ENCODE measurements at places on chromosomes 1 and 21.

DNA sequence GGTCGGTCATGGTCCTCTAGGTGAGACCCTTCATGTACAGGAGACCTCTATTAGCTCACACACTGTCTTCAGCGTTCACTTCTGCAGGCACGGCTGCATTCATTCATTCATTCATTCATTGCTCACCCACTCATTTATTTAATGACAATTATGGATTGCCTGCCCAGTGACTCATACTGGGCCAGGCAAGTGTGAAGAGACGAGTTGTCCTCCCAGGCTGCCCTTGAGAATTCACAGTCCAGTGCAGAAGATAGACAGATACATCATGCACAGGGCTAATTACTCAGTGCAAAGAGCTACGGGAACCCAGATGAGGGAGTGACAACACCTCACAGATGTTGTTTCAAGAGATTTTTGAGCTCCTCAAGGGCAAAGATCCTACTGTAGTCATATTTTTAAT is 248.4 kb downstream of the TNR start:
- no peak for DNase-seq

- DNase-seq, result no peak
These were observed 18.7 kb downstream of the COL6A1 start for GRCh38 chr21:46000182-46000730.

DNA sequence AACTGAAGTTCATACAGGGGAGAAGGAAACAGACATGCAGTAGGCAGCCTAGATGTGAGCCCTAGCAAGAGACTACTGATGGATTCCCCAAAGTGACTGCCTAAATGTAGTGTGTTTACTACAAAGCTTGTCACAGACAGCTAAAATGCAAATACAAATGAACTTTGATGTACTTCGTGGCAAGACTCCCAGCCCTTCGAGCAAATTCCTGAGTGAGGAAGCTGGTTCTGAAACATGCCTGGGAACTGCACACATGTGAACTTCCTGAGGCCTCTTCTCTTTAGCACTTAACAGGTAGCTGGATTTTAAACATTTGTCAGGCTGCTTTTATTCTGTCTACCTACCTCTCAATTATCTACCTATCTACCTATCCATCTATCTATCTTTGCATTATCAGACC is 6.7 kb upstream of the IRF2BP2 start:
- peak; percentile 75 for DNase-seq

DNA sequence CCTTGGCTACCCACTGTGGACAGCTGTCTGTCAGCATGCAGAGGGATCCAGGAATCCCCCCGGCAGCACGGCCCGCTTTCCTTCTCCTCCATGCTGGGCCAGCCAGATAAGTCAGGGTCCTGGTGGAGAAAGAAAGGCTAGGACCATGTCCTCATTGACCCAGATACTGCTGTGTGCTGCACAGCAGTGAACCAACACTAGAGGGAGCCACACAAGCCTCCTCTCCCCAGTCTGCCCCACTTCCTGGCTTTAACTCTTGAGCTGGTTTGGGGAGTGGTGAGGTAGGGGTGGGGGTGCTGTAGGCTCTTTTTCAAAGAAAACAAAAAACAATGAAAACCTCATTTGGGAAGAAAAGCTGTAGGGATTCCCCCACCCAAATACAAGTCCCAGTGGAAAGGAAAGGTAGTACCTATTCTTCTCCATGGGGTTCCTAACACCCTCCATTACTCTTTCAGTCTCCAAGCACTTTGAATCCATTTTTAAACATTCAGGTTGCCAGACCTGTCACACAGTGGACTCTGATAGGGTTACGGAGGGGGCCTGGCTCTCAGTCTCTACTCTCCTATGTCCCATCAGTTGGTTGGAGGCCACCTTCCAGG is 84.9 kb upstream of the CD1D start:
- DNase-seq, result peak; percentile 37

DNA sequence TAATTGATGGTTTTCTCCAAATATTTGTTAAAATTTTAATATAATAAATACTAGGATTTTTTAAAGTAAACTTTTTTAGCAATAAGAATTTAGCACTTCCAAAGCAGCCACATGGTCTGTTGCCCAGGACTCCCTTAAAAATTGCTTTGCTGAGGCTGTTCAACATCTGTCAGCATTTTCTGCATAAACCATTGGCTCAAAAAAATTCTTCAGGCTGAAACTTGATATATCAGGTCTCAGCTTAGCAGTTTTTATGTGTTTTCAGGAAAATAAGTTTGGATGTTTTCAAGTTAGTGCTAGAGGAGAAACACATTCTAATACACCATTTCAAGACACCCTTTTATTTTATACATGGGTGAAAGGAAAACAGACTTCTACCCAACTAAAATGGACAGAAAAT is 69.1 kb upstream of the C1orf105 start:
- peak; percentile 31 for DNase-seq

DNA sequence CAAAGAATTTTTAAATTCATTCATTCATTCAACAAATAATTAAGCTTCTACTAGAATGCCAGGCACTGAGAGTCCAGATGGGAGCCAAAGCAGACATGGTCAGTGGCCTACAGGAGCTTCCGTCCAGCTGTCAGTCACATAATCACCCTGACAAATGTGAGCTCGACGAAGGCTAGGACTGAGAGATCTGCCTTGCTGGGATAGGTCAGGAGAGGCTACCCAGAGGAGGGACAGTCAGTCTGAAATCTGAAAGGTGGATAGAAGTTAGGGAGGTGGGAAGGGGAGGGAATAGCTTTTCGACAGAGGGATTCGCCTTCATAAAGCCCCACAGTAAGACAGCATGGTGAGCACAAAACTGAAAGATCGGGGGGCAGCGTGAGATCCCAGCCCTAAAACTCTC is 8.3 kb downstream of the EPHX1 start:
- DNase-seq, result no peak

DNA sequence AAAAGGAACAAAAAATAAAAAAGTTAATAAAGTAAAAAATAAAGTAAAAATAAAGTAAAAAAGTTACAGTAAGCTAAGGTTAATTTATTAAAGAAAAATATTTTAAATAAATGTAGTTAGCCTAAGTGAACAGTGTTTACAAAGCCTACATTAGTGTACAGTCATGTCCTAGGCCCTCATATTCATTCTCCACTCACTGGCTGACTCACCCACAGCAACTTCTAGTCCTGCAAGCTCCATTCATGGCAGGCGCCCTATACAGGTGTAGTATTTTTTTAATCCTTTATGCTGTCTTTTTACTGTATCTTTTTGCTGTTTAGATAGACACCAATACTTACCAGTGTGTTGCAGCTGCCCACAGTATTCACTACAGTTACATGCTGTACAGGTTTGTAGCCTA is 12.4 kb downstream of the ADAR start:
- peak; percentile 53 for DNase-seq

- no peak for DNase-seq
These were observed 392.3 kb downstream of the CAMTA1 start for GRCh38 chr1:7177438-7178146.

GRCh38 chr1:93979718-93980319 is 70.6 kb upstream of the GCLM start:
- peak; percentile 56 for DNase-seq

GRCh38 chr1:184051485-184052193 is at the start of gene TSEN15:
Gene TSEN15, plus strand, starts transcription at chr1:184051730. Its CDS starts 26 bp downstream, at chr1:184051756.
- DNase-seq, result peak; percentile 94
